ENCODE measurements at places on chromosomes 6 and 20. TPM values are rescaled to one million over a fixed set of nuclear protein-coding genes. Genes with fewer than 3 reads are reported as not detected.

DNA sequence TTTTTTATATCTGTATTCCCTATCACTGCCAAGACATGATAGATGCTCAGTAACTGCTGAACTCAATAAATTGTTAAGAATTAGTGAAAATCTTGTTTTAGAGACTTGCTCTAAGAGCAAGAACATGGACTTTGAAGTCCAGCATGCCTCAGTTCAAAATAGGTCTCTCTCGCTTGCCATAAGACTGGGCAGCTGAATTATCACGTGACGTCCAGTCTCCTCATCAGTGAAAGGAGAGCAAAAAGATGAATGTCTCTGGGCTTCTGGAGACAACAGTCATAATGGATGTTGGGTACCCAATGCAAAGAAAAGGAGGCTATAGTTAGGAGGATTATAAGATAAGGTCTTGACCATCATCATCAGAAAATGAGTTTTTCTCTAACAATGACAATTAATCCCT is 82.1 kb downstream of the IYD start:
- no peak overlapping the region for H3K4me3 ChIP-seq
- no peak for DNase-seq
- no peaks in the 10 kb centered on the region for H3K36me3 ChIP-seq
- peaks cover 18% of the 10 kb centered on the region for H3K4me1 ChIP-seq

GRCh38 chr6:71364889-71365542 is 76.4 kb downstream of the OGFRL1 start:
- H3K36me3 ChIP-seq, result no peaks in the 10 kb centered on the region
- no peaks in the 10 kb centered on the region for H3K4me1 ChIP-seq
- DNase-seq, result no peak
- no peak overlapping the region for H3K4me3 ChIP-seq
- no peak overlapping the region for H3K27ac ChIP-seq
- no peaks in the 10 kb centered on the region for H3K27me3 ChIP-seq

GRCh38 chr20:13515796-13516558 is 122.8 kb downstream of the TASP1 start:
- DNase-seq, result no peak
- H3K27me3 ChIP-seq, result no peaks in the 10 kb centered on the region
- no peak overlapping the region for H3K4me3 ChIP-seq
- no peaks in the 10 kb centered on the region for H3K36me3 ChIP-seq
- H3K4me1 ChIP-seq, result no peaks in the 10 kb centered on the region

DNA sequence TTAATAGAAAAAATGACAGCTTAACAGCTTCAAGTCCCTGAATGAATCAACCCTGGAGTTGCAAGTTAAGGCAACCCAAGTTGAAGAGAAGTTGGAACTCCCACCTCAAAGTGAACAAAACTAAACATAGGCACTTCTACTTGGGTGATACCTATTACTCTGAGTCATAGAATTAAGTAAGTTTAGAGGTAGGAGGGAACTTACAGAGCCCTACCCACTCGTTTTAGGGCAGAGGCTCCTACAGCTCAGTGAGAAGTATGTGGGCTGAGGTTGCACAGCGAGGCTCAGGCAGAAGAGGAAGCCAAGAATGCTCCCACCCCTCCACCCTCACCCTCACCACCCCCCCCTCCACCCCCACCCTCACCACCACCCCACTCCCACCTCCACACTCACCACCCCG is 42.2 kb downstream of the NFATC2 start:
- H3K36me3 ChIP-seq, result peaks cover 29% of the 10 kb centered on the region
- DNase-seq, result peak; percentile 63
- H3K4me3 ChIP-seq, result no peak overlapping the region

DNA sequence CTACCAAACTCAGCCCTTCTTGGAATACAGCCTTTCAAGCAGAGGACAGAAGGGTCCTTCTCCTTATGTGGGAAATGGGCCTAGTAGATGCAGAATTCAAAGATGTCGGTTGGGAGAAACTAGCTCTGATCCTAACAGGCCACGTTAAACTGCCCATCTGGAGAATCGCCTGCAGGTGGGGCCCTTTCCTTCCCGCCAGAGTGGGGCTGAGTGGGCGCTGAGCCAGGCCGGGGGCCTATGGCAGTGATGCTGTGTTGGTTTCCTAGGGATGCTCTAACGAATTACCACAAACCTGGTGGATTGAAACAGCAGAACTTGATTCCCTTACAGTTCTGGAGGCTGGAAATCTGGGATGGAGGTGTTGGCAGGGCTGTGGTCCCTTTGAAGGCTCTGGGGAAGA is 9.1 kb downstream of the MAPK13 start:
- no peaks in the 10 kb centered on the region for H3K36me3 ChIP-seq
- 0 out of 2 replicates have a peak overlapping the region, but pooled peaks have one; percentile 9 for H3K27ac ChIP-seq
- peak; percentile 81 for DNase-seq
- no peaks in the 10 kb centered on the region for H3K27me3 ChIP-seq

DNA sequence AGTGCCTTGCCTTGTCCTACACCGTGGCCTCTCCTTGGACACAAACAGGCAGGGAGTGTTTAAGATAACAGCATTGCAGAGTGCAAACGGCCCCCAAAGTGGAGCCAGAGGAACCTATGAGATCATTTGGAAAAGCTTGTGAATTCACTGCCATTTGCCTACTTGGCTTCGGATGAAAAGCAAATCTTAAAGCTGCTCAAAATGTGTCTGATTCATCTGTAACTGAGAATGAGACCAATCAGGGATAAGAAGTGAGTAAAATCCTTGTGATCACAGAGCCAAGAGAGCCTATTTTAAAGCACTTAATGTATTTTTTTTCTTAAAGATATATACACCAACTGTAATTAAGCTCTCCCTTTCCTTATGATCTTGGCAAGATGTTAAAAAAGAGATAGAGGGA is 65.7 kb upstream of the BACH2 start:
- H3K4me3 ChIP-seq, result no peak overlapping the region
- no peak overlapping the region for H3K27ac ChIP-seq
- H3K27me3 ChIP-seq, result no peaks in the 10 kb centered on the region

DNA sequence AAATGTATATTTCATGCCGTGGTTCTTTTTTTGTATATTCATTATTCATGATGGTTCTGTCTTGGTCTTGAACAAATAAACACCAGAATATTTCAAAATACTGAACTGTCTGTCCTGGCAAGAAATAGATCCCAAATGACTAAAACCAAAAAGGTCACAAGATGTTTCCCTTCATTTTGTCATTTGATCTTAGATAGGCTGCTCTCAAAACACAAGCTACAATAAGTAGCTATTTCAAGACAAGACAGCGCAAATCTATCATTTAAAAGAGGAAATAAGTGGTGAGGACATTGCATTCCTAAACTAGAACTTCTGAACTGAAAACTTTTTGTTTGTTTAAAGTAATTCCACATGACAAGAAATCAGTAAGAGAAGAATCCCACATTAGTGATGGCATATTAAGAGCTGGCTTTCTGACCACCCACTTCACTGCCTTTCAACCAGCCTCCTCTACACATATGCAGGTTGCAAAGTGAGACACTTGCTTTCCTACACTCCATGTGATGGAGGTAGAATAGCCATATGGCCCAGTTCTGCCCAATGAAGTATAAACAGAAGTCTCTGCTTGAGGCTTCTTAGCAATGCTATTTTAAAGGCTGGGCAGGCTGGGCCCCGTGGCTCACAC is 54.4 kb upstream of the CCDC28A start:
- no peak overlapping the region for H3K4me3 ChIP-seq
- H3K36me3 ChIP-seq, result no peaks in the 10 kb centered on the region
- peaks cover 26% of the 10 kb centered on the region for H3K4me1 ChIP-seq
- H3K27ac ChIP-seq, result no peak overlapping the region
- H3K27me3 ChIP-seq, result no peaks in the 10 kb centered on the region

DNA sequence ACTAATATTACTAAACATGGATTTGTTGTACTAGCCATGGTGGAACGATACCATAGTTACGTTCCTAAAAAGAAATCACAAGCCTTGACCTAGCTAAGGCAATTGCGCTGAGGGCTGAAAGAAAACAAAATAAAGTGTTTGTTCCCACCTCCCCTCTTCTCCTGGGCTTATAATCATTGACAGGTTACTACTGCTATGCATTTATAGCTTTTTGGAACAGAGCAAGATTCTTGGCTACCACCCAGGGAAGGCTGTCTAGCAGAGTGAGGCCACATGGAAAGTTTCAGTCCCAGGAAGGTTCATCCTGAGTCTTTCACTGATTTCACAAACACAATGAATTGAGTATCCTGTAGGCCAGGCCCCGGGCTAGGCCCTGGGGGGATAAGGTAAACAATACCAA is 84.6 kb downstream of the TMEM170B start:
- no peak overlapping the region for H3K4me3 ChIP-seq
- H3K27me3 ChIP-seq, result no peaks in the 10 kb centered on the region
- peaks cover 24% of the 10 kb centered on the region for H3K4me1 ChIP-seq
- H3K36me3 ChIP-seq, result no peaks in the 10 kb centered on the region

BCAS4 gene
- 231 TPM for total RNA-seq

DLL1 gene
- 0.26 TPM for total RNA-seq

SASH1 gene
- total RNA-seq, result 0.15 TPM

TREML2 gene
- not detected for total RNA-seq

SMIM26 gene
- 101 TPM for total RNA-seq

APMAP gene
- 41.5 TPM for total RNA-seq

Data from Karpas-422 (cell line).